ENCODE measurements at places on chromosomes 6 and 20.

DNA sequence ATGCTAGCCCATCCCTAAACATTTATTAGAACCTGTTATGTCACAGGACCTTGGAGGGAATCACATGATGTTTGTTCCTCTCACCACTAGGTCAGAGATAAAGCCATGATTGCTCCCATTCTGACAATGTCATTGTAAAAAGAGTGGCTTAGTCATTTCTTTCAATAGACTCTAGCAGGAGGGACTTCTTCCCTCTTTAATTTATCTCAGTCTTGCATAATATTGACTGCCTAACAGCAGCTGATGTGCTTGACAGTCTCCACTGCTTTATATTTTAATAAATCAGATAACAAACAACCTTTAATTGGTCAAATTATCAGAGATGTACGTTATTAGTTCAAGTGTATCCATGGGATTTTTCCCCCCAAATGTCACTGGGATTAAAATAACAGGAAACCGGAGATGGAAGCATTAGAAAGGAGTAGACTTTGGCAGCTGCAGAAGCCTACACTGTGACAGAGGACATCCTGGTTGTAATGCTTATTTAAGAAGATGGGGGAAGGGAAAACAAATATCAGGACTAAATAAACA, 39.6 kb downstream of the LAMA4 start:
- no peak for DNase-seq

- no peak for DNase-seq
Observed at GRCh38 chr6:113813142-113813541, 44.0 kb upstream of the MARCKS start.

DNA sequence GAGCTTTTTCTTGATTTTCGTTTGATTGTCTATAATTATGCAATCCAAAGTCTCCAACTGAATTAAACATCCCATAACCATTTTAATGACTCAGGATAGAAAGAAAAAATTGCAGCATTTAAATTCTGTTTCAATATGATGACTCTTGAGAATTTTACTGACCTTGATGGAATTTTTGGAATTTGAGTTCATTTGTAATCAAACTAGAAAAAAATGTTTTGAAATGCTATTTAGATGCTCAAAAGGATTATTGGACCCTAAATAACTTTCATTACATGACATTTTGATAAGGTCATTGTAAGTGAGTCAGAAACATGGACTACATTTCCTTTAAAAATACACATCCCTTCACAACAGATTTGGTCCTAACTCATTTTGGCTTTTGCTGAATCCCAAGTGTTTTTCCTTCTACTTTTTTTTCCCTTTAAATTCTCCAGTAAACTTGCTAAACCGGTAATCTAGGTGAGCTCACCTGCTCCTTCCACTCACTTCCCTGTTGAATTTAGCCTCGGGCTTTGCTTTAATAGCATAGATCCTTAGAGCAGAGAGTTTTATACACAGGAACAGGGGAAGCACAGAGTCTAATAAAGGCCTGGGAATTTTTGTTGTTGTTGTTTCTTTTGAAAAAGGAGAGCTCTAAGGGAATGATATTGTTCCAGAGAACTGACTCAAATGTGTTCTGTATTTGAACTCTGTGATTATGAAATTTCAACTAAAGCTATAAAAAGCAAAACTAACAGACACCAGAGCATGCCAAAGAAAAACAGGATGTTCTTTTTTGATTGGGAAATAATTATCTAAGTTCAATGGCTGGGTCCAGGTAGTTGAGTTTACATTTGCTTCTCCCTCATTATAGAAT, 1088.2 kb upstream of the CITED2 start:
- no peak for DNase-seq

- no peak for DNase-seq
Observed at GRCh38 chr6:11023032-11023431, 21.1 kb downstream of the ELOVL2 start.

GRCh38 chr20:2005359-2005758, 11.5 kb upstream of the PDYN start:
- no peak for DNase-seq

DNA sequence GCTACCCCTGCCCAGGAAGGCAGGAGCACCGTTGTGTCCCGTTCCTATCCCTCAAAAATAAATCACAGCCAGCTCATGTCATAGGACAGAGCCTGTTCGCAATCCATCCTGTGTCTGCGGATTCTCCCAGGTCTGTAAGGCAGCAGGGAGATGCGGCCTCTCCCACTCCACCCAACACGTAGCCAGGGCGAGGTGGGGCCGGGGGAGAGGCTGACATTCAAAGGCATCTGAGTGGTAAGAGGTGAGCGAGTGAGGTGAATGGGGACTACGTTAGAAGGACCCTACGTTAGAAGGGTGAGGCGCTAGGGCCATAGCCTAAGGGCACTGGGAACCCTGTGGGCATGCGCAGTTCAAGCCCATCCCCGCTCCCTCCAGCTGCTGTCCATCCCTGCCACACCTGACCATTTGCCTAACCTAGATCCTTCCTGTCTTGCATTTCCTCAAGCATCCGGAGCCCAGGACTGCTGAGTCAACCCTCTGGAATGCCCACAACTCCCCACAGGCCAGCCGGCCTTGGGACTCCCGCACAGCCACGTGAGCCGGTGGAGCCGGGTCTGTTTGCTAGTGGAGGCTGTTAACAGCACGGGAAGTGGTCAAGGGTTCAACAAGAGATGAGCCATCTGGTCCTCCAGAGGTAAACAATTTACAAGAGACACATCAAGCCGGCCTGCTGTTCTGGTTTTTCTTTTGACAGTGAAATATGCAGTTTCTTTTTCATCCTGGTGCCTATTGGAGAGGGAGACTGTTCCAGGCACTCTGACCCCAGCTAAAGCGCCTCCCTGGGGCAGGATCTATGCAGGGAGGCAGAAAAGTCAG, 45.9 kb downstream of the RIPOR3 start:
- DNase-seq = no peak

- DNase-seq = no peak
Observed at GRCh38 chr20:24533449-24533848, 64.0 kb downstream of the SYNDIG1 start.

DNA sequence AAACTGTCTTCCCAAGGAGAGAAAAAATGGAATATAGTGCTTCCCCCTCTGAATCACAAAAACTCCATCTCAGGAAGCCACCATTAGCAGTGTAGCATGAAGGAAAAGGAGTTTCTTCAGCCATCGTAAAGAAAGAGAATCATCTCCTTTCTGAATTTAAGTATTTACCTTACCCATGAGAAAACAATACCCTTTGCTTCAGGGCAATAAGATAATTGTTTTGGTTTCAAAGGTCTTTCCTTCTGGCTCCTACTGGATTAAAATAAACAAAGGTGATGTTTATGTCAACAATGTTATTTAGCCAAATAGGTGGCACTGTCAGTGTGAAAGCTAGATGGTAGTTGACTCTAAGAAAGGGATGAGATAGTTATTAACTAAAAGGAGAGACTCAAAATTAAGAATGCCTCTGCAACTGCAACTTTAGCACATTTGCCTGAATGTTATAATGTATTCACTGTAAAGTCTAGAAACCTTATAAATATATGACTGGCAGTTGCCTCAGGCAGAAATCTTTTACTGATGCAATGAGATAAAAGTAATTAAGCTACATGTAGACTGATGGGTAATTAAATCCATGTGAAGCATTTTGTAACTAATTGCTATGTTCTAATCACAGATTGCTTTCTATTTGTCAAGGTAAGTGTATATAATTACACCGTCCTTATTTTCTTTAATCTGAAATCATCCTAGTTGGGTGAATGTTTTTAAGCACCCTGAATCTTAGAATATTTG, 399.0 kb downstream of the CDKAL1 start:
- no peak for DNase-seq

GRCh38 chr6:96795481-96795880, 41.8 kb downstream of the GPR63 start:
- DNase-seq = no peak

GRCh38 chr6:123742626-123743025, 61.0 kb upstream of the NKAIN2 start:
- DNase-seq = no peak

GRCh38 chr6:66307490-66307889, 600.5 kb upstream of the EYS start:
- no peak for DNase-seq

DNA sequence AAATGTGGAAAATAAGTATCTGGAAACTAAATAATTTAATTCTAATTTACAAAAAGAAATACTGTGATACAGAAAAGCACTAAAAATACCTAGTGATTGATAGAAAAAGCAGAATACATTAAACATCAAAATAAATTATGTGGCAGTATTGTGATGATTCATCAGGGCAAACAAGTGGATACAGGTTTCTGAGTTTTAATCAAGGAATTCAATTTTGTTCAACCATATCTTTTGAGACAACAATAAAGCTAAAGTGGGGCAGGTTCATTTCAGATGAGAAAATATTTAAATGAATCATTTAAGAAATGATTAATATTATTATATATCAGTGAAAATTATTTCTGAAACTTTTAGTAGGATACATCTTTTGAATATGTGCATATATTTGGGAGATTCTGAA, 49.8 kb downstream of the GRIK2 start:
- no peak for DNase-seq

DNA sequence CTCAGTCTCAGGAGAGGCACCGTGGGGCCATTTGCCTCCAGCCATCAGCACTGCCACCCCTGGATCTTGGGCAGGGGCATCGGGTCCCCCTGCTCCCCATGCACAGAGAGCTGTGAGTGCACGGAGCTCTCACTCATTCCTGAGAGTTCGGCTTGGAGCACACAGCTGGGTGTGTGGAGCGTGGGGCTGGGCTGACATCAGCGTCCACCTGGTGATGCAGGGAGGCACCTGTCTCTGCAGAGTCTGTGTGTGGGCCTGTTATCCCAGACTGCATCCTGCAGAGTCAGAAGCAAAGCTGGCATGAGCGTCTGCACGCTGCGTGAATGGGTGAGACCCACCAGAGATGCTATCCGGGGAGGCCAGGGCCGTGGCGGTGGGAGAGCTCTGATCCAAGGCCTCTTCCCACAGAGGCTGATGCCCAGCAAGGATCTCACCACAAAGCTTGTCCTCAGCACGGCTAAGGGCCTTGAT, 248.8 kb upstream of the AFDN start:
- DNase-seq = no peak

GRCh38 chr6:6694368-6694780, 105.9 kb downstream of the LY86 start:
- no peak for DNase-seq

GRCh38 chr6:111794727-111795452, 78.4 kb downstream of the FYN start:
- DNase-seq = no peak

GRCh38 chr6:130116273-130116672, 97.9 kb downstream of the L3MBTL3 start:
- no peak for DNase-seq

- no peak for DNase-seq
Observed at GRCh38 chr6:132892929-132893771, 78.8 kb downstream of the RPS12 start.

- DNase-seq = no peak
Observed at GRCh38 chr6:149864578-149865535, 698 bp upstream of the LRP11 start.

DNA sequence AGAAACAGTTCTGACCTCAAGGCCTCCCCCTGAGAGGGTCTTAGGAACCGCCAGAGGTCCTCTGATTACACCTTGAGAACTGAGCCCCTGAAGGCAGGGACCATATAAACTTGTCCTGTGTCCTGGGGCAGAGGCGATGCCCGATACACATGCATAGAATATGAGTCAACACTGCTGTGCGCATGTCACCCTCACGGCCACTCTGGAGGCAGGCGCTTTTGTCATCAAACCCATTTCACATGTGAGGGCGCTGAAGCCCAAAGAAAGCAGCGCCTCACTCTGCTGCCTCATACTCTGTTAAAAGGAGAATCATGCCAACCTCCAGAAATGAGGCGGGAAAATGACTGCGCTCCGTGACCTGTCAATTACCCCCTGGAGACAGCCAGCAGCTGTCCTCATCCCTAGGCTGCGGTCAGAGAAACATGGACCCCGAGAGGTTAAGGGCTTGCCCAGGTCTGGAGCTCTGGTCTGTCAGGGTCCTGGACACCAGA, 158.3 kb downstream of the GRM4 start:
- DNase-seq = no peak

DNA sequence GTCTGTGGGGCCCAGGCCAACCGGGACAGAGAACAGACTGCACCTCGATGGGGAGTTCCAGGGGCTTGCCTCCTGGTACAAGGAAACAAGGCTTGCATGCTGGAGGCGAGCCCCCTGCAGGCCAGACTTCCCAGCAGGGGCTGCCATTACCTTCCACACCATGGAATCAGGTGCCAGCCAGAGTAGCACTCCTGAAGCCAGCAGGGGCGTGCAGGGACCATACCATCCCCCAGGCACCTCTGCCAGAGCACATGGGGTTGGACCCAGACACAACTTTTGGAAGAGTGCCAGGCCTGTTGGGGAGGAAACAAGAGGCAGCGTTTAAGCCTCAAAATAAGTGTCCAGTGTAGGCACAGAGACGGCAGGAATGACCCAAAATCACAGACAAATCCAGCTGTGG, 6.5 kb downstream of the DDO start:
- DNase-seq = no peak

DNA sequence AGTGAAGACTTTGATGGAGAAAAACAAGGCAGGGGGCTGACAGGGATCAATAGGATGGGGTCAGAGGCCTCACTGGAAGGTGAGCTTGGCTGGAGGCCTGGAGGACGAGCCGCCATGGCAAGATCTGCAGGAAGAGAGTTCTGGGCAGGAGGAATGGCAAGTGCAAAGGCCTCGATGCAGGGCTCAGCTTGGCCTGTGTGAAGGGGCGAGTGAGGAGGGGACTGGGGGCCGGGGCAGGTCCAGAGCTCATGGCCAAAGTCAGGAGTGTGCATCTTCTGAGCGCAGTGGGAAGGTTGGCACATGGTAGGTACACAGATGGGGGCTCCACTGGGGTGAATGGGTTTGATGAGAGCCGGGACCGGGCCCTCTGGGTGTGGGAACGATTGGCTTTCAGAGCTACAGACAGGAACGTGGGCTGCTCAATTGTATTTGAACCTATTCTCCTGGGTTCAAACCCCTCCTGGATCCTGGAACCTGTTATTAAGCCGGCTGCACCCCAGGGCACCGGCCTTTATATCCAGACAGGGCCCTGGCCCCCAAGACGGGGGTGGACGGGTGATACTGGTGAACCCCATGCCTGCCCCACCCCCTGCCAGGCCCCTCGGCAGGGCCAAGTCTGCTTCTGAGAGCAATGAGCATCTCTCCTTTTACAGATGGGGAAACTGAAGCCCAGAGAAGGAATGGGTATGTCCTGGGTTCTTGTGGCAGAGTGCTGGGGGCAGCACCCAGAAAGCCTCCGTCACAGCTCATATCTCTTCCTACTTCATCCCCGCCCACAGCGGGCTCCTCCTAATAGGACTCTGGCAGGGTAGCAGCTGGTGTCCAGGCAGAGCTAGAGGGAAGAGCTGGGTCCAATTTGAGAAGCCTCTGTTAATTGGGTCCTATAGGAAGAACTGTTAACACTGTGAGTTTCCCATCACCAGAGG, 106.1 kb downstream of the CEBPB start:
- DNase-seq = no peak

GRCh38 chr20:62576815-62577489, 65.4 kb upstream of the SLCO4A1 start:
- no peak for DNase-seq

GRCh38 chr6:156347656-156348055, 429.5 kb upstream of the ARID1B start:
- no peak for DNase-seq

- no peak for DNase-seq
Observed at GRCh38 chr6:12921467-12921866, 204.9 kb downstream of the PHACTR1 start.

GRCh38 chr6:147837540-147837939, 329.1 kb downstream of the SAMD5 start:
- no peak for DNase-seq

All from activated T-helper 9 cell treated with anti-CD3 and anti-CD28 coated beads, Interleukin-2, amount 50 U/mL, for 16 hours (primary cell).